ENCODE measurements at places on chromosomes 11 and 22. TPM values are rescaled to one million over a fixed set of nuclear protein-coding genes. Genes with fewer than 3 reads are reported as not detected.

CNGA4 gene
- total RNA-seq: 0.07 TPM

KRTAP5-2 gene
- total RNA-seq: not detected

SLC5A4 gene
- total RNA-seq: not detected

ALDH3B2 gene
- 0.14 TPM for total RNA-seq

ABTB2 gene
- total RNA-seq: 0.99 TPM

GGTLC3 gene
- not detected for total RNA-seq

TSGA10IP gene
- total RNA-seq: not detected

SCGB1A1 gene
- not detected for total RNA-seq

C11orf86 gene
- total RNA-seq: not detected

IL18 gene
- 52.6 TPM for total RNA-seq

EMID1 gene
- total RNA-seq: not detected

XKR3 gene
- not detected for total RNA-seq

EEF1G gene
- 1,552 TPM for total RNA-seq

ART1 gene
- not detected for total RNA-seq
